ENCODE measurements at places on chromosomes 13 and 19. TPM values are rescaled to one million over a fixed set of nuclear protein-coding genes. Genes with fewer than 3 reads are reported as not detected.

ZNF543 gene
- 2.6 TPM for polyA plus RNA-seq

CYP4F2 gene
- polyA plus RNA-seq = not detected

CRB3 gene
- polyA plus RNA-seq = 42.5 TPM

GRCh38 chr13:96033220-96034015 is 19.8 kb downstream of the UGGT2 start:
- no peak overlapping the region for H3K27ac ChIP-seq
- no peaks in the 10 kb centered on the region for H3K27me3 ChIP-seq
- DNase-seq = no peak
- H3K36me3 ChIP-seq = no peaks in the 10 kb centered on the region
- H3K4me1 ChIP-seq = no peaks in the 10 kb centered on the region
- H3K4me3 ChIP-seq = no peak overlapping the region

GRCh38 chr19:22263121-22263520 is 23.1 kb upstream of the ZNF729 start:
- no peak overlapping the region for H3K27ac ChIP-seq
- no peaks in the 10 kb centered on the region for H3K36me3 ChIP-seq
- H3K4me3 ChIP-seq = no peak overlapping the region
- no peak for DNase-seq

DNA sequence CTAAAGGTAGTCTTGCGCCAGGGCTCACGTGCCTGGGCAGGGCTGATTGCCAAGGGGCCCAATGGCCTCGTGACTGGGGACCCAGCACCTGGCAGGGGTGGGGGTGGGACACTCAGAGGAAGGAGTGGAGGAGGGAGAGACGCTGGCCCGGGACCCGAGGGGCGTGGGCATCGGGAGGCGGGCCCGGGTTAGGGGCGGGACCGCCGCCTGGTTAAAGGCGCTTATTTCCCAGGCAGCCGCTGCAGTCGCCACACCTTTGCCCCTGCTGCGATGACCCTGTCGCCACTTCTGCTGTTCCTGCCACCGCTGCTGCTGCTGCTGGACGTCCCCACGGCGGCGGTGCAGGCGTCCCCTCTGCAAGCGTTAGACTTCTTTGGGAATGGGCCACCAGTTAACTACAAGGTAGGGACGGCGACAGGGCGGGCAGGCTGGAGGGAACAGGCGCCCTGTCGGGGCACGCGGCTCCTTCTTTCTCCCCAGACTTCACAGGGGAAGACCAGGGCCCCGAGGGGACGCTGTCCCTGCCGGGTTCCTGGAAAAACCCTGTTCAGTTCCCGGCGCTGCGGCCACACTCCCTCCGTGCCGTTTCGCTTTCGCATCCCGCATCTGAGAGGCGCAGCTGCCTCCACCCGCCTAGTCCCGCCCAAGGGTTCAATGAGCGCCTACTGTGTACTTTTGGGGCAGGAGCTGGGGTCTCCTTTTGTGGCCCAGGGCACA is at the start of gene IFI30:
IFI30 (plus strand) TSS at position 242 of the 717 bp plus-strand sequence; CDS start at position 271, 29 bp downstream.
- DNase-seq = peak; percentile 88
- H3K27me3 ChIP-seq = no peaks in the 10 kb centered on the region
- peak within 1 kb of the TSS; percentile 31 for H3K27ac ChIP-seq
- peaks cover 6% of the 10 kb centered on the region for H3K4me1 ChIP-seq
- peak within 1 kb of the TSS; percentile 45 for H3K4me3 ChIP-seq

GRCh38 chr19:16111909-16112752 is 442 bp downstream of the RAB8A start:
- H3K27ac ChIP-seq = peak overlapping the region; percentile 84
- H3K4me3 ChIP-seq = peak overlapping the region; percentile 59
- H3K27me3 ChIP-seq = no peaks in the 10 kb centered on the region
- no peaks in the 10 kb centered on the region for H3K36me3 ChIP-seq
- no peak for DNase-seq

GRCh38 chr13:44575741-44576350 is at the start of gene TSC22D1:
Gene TSC22D1, minus strand, starts transcription at chr13:44576330. Its CDS starts 256 bp downstream, at chr13:44576074.
- H3K27ac ChIP-seq = peak within 1 kb of the TSS; percentile 97
- H3K27me3 ChIP-seq = no peaks in the 10 kb centered on the region
- H3K36me3 ChIP-seq = no peaks in the 10 kb centered on the region
- peak within 1 kb of the TSS; percentile 35 for H3K4me3 ChIP-seq

GRCh38 chr19:42185277-42185676 is 32.2 kb downstream of the DEDD2 start:
- no peaks in the 10 kb centered on the region for H3K36me3 ChIP-seq
- H3K4me3 ChIP-seq = no peak overlapping the region

DNA sequence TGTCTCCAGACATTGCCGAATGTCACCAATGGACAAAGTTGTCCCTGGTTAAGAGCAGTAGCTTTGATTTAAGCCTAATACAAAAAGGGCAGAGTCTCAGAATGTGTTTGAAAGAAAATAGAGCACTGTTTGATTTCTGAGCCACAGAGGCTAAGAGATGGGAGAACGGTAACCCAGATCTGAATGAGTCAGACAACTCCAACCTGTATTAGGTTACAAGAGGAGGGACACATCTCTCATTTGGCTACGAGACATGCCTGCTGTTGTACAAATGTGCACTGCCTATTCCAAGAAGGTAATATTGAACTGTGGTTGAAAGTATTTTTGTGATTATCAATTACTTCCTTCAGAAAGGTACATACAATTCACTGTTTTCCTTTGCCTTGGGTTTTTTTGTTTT is 4.9 kb upstream of the HSPH1 start:
- no peak overlapping the region for H3K27ac ChIP-seq
- H3K4me3 ChIP-seq = no peak overlapping the region
- H3K36me3 ChIP-seq = no peaks in the 10 kb centered on the region
- H3K27me3 ChIP-seq = no peaks in the 10 kb centered on the region
- no peak for DNase-seq

DNA sequence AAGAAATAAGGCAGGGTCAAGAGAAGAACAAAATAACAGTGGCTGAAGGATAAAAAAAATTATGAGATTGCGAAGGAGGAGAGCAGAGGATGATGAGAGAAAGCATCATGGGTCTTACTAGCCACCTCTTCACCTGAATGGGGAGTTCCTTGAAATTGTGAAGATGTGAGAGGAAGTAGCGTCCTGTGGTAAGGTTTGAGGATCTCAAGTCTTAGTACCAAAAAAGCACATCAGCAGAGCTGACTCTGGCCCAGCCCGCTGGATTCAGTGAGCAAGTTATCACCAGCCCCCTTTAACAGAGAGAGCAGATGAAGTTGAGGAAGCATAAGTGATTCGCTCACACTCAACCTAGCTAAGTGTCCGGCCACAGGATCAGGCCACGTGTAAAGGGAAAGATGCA is 61.8 kb downstream of the RXFP2 start:
- H3K4me3 ChIP-seq = no peak overlapping the region
- no peak overlapping the region for H3K27ac ChIP-seq
- no peaks in the 10 kb centered on the region for H3K36me3 ChIP-seq
- H3K27me3 ChIP-seq = no peaks in the 10 kb centered on the region

Data from hepatocyte (in vitro differentiated cells).